ENCODE measurements at places on chromosomes 5 and 9.

DNA sequence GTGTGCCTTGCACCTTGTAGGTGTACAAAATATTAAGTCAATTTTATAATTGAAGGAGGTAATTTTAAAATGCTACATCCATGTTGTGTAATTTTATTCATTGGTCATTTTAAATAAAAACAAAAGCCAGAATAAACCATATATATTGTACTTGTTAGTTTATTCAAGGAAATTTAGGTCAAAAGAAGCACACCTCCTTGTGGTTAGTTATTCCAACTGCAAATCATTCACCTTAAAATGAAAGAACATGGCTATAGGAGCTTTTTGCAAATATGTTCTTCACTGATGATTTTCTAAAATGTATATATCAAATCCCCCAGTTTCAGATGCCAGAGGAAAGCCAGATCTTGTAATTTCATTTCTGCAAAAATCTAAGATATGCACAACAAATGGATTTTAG lies 5.4 kb upstream of the MOCS2 start:
- DNase-seq, result no peak

- peak; percentile 36 for DNase-seq
Measured at GRCh38 chr5:174935854-174936474, 211.6 kb downstream of the MSX2 start.

DNA sequence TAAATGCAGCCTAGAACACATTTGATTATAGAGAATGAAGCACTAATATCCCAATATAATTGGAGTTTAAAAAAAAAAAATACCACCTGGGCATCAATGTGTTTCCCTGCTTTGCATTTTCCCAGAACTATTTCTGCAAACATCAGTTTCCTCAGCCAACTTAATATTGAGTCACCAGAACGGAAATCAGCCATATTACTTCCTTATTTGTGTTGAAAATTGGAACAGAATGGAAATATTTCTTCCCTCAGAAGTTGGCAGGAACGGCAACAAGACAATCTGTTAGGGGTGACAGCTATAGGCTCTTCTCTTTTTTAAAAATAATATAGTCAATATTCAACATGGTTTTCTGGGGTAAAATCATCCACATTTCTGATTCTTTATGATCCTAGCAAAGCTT lies 4.0 kb downstream of the MFAP3 start:
- no peak for DNase-seq

- no peak for DNase-seq
Measured at GRCh38 chr9:122226142-122226757, 2.5 kb downstream of the LHX6 start.

GRCh38 chr5:131171276-131171810 lies 599 bp downstream of the LYRM7 start:
- no peak for DNase-seq
